ENCODE measurements at places on chromosomes 4 and X.
A peak's percentile ranks its signal among the peaks of the same experiment; 100 is the strongest.

DNA sequence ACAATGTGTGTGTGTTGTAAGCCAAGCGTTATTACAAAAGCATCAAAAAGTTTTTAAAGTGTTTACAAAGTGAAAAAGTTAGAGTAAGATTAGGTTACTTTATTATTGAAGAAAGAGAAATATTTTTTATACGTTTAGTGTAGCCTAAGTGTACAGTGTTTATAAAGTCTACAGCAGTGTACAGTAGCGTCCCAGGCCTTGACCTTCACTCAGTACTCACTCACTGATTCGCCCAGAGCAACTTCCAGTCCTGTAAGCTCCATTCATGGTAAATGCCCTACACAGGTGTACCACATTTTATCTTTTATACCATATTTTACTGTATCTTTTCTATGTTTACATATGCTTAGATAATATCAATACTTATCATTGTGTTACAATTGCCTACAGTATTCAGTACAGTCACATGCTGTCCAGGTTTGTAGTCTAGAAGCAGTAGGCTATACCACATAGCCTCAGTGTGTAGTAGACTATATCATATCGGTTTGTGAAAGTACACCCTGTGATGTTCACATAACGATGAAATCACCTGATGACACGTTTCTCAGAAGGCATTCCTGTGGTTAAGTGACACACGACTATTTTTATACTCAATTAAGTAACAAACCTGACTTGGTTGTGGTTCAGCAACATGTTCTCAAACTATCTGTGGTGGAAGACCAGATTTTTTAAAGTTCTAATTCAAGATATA, 152.0 kb upstream of the EDNRA start:
- no peak for DNase-seq

DNA sequence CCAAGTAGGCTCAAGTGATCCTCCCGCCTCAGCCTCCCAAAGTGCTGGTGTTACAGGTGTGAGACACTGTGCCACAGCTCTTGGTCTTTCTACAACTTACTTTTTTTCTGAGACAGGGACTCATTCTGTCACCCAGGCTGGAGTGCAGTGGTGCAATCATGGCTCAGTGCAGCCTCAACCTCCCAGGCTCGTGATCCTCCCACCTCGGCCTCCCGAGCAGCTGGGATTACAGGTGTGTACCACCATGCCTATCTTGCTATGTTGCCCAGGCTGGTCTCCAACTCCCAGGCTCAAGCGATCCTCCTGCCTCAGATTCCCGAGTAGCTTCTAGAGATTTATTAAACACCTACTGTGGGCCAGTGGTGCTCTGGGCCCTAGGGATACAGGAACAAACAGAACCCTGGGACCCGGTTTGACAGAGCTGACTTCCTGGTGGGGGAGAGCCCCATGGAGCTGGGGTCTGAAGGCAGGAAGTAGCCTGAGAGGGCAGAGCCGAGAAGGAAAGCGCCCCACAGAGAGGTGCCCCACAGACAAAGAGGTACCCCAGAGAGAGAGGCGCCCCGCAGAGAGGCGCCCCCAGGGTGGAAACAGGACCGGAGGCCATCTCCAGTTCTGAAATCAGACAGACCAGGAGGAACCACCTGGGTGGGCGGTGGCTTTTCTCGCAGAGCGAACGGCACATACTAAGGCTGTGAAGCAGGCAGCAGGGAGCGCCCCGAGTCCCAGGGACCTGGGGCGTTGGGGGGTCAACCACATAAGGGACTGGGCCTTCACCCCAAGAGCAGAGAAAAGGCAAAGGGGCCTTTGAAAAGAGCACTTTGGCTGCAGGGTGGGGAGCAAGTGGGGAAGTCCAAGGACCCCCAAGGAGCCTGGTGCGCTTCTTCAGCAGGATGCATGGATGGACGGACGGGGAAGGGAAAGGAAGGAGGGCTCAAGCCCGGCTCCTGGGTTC, 5.0 kb downstream of the IRAK1 start:
- DNase-seq = no peak

GRCh38 chr4:99642725-99643489, 14.7 kb downstream of the C4orf54 start:
- peak; percentile 84 for DNase-seq

GRCh38 chr4:180641495-180641894, 1601.7 kb upstream of the TENM3 start:
- no peak for DNase-seq

DNA sequence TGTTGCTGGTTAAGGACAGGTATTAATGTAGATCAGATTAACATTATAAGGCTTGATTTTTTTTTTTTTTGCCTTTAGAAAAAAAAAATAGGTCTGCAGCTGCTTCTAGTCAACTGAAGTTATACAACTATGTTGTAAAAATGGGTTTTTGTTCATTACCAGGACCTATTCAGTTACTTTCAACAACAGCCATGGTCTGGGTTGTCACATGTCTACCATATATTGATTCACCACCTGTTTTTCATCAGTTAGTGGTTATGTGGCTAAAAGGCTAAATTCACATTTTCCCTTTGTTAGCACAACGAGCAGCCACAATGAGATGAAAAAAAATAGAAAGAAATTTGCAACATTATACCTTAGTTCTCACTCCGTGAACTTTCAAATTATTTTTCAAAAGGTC, 45.5 kb downstream of the GLRB start:
- DNase-seq = no peak

DNA sequence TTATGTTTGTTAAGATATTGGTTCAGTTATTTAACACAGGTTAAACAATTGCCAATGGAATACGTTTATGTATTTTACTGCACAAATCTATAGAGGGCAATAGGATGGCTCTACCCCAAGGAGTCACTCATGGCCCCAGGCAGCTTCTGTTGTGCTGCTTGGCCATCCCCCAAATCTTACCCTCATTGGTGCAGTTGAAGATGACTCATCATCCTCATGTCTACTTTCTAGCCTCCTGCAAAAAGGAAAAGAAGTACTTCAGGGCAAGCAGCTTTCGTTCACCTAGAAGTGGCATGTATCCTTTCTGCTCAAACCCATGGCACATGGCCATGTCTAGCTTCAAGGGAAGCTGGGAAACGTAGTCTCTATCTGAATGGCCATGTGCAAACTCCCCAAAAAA, 14.2 kb downstream of the PHOX2B start:
- DNase-seq = no peak

- DNase-seq = no peak
These were observed 85.9 kb upstream of the GPR34 start for GRCh38 chrX:41602816-41603345.

- DNase-seq = no peak
These were observed 130.2 kb downstream of the TMA16 start for GRCh38 chr4:163624727-163625126.

DNA sequence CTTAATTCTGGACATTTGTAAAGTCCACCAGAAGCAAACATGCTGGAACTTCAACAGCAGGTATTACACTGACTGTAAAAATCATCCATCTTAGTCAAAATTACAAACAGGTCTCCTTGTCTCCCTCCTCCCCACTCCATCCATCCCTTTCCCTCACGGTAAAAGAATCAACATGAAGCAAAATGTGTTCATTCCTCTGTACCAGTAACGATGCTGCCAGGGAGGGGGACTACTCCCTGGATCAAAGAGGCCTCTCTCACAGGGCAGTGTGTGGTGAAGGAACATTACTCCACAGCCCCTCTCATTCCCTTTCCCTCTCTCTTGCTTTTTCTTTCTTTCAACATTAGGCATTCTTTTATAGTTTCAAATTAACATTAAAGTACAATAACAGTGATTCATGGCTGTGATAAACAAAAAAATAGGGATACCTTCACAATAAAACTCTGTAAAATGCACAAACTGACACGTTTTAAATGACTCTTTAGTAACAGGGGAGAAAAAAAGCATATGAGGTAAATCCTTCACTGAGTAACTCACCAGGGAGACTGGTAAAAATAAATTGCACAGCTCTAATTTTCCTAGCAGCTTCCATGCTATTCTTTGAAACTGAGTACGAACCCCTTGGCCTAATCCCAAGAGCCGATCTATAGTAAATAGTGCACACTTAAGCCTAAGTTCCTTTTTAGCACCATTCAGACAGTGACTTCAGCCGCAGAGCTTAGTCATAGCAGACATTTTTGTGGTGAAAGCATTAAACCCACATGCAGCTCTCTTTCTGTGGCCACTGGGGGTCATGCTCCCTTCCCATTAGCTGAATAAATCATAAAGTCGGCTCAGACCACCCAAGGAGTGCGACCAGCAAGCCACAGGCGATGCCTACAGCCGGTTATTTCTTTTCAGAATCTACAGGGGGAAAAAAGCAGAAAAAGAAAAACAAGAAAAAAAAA, 215.6 kb upstream of the GYPA start:
- DNase-seq = no peak

DNA sequence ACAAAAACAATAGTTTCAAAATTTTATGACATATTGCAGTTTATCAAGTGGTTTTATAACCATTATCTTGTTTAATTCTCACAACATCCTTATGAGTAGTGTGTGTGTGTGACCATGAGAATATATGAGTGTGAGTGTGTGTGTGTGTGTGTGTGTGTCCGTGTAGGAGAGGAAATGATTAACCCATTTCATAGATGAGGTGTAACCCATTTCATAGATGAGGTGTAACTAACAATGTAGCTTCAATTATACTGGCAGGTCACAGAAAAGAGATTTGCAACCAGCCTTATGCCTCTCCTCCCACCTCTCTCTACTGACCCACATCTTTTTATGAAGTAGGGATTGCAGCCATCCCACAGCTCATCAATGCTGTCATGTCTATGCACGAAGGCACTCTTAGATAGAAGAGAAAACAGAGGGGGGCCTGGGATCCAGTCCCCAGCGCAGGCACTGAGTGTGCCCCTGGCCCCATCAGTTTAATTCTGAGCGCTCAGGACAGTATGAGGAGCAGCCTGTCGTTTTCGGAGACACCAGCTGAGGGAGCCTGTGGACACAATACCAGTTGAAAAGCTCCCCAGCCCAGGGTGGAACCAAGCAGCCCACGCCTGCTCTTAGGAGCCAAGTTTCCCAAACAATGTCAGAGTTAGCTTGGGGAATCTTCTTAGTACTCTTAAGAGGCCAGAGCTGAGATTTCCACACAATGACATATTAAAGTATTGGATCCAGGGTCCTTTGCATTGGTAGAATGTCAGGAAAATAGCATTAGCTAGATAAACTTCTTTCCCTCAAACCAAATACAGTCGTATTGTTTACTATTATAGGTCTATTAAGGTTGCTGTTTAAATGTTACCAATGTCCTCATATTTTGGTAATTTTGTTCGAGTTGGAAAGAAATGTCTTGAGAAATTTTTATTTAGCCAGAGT, 88.6 kb downstream of the PALLD start:
- DNase-seq = peak; percentile 86

DNA sequence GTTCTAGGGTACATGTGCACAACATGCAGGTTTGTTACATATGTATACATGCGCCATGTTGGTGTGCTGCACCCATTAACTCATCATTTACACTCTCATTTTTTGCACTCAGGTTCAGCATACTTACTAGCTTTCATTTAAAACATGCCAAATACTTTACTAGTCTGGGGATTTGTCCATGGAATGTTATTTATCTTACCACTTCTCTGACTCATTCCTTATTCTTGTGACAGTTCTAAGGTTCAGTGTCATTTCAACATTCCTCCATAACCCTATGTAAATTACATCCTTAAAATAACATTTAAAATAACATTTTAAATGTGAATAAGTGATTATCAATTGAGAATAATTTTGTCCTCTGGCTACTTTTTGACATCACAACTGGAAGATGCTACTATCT, 19.5 kb upstream of the SYTL5 start:
- no peak for DNase-seq

GRCh38 chr4:184346682-184347081, 127.7 kb downstream of the IRF2 start:
- no peak for DNase-seq

GRCh38 chr4:144300616-144301015, 160.1 kb upstream of the GYPA start:
- no peak for DNase-seq

- no peak for DNase-seq
These were observed 40.7 kb upstream of the DDX3X start for GRCh38 chrX:41293269-41293668.

DNA sequence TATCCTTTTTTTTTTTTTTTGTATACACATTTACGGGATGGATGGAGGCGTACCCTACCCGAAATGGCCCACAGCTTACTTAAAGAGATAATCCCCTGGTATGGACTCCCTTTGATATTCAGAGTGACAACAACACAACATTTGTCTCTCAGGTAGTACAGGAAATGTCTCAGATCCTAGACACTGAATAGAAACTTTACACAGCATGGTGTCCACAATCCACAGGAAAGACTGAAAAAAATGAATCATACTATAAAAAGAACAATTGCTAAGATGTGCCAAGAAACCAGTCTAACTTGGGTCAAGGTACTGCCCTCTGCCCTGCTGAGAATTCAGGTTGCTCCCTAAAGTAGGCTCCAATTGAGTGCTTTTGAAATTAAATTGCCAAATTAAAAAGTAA, 100.8 kb upstream of the LANCL3 start:
- DNase-seq = no peak

DNA sequence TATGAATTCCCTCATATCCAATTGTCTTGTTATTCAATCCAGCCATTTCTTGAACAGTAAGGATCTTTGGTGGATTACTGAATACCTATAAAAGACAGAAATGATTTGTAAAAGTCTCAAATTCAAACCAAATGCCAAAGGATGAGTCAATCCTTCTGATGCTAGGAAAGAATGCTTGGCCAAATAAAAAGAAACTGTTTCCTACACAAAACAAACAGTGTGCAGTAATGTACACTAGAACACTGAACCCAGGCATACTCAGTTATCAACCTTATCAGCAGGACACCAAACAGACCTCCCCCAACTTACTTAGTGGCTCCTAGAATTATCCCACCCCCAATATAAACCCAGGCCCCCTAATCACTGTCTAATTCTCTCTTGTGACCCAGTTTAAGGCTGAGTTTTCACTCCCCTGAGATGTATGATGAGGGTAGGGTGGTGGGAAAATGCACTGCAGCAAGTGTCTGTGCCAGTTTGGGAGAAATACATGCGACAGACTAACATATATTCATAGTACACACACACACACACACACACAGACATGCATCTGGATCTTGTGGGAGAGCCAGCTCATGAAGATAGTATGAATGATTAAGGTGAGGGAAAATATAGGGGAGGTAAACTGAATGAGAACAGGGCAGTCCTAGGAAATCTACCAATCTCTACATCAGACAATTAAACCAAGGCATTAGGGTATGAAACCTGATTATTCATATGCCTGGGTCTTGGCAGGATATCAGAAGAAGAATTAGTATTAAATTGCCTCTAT, 35.0 kb downstream of the CLDN2 start:
- DNase-seq = no peak

- no peak for DNase-seq
These were observed 51.1 kb downstream of the UGT2B7 start for GRCh38 chr4:69147334-69147733.

All from left ventricle myocardium superior (tissue), 1 donor.